Head of caudate nucleus (tissue), 42 donors: ENCODE measurements at places on chromosomes 3 and 15.

DNA sequence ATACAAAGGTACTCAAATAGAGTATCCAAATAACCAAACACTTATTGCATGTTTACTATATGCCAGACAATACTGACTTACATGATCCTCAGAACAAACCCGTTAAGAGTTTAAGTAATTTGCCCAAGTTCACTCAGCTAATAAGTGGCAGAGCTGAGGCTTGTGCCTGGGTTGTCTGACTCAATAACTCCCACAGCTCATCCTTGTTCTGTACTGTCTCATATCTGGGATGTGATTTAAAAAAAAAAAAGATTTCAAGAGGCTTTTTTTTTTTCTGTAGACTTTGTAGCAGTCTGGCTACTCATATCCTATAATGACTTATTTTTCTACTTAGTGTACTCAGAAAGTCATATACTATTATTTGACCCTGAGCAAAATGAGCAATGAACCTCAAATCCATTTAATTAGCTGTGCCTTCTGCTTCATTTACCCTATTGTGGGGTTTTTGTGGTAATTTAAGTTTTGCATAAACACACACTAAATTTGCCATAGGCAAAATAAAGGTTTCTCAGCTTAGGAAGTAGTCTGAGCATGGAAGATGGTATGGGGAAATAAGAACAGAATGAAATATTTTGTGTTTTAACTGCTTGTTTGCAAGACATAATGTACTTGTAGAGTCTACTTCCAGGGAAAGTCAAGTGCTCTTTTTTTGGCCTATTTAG lies 3.1 kb downstream of the NSUN3 start:
- DNase-seq: no peak

- DNase-seq: no peak
These were observed 91.6 kb upstream of the KLHL25 start for GRCh38 chr15:85886309-85886811.

DNA sequence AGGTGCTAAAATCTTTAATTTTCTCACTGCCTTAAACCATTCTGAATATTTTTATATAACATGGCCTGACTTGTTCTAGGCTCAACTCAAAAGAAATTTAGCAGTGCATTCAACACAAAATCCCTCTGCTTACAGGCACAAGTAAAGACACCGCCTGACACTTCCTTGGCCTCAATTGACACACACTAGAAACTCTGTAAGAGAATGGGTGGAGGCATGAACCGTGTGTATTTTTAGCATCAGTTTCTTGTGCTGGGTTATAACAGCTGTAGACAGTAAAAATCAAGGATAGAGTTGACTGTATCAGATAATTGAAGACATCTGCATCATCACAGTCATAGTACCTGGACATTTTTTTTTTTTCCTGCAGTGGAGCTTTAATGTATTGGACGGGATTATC lies 54.3 kb downstream of the SLC9A9 start:
- no peak for DNase-seq

GRCh38 chr15:71291723-71292122 lies 176.5 kb downstream of the THSD4 start:
- DNase-seq: no peak
